Hepatocyte (in vitro differentiated cells): ENCODE measurements at places on chromosomes 13 and 19. TPM values are rescaled to one million over a fixed set of nuclear protein-coding genes. Genes with fewer than 3 reads are reported as not detected.

DNA sequence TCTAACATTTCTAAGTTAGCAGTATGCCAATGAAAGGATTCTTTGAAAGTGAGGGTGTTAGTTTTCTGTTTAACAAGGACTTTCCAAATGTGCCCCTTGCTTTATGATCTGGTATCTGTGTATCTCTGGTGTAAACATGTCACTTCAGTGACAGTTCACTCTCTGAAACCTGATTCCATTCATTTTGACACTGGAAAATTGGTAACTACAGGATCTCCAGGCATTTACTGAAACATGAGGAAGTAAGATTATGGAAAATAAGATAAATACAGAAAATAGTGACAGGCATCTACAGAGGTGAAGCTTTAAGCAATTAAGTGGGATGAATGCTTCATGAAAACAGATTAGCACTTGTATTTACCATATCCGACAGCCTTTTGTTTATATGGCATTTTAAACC is 101.6 kb upstream of the MYO16 start:
- DNase-seq, result no peak

GRCh38 chr13:25571237-25571636 is 199.5 kb downstream of the ATP8A2 start:
- no peak for DNase-seq

DNA sequence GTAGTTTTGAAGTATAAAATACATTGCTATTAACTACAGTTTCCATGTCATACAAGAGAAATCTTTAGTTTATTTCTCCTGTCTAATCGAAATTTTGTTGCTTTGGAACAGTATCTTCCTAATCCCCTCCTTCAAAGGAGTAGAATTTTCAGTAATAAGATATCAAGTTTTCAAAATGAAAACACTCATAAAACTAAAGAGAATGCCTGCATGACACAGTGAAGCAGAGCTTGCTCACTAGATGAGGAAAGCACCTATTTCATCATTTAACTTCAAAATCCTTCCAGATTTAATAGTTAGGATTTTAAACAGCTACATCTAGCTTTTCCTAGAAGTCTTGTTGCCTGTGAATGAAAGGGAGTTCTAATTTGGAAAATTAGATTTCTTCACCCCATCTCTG is 80.8 kb downstream of the TNFSF11 start:
- DNase-seq, result no peak

DNA sequence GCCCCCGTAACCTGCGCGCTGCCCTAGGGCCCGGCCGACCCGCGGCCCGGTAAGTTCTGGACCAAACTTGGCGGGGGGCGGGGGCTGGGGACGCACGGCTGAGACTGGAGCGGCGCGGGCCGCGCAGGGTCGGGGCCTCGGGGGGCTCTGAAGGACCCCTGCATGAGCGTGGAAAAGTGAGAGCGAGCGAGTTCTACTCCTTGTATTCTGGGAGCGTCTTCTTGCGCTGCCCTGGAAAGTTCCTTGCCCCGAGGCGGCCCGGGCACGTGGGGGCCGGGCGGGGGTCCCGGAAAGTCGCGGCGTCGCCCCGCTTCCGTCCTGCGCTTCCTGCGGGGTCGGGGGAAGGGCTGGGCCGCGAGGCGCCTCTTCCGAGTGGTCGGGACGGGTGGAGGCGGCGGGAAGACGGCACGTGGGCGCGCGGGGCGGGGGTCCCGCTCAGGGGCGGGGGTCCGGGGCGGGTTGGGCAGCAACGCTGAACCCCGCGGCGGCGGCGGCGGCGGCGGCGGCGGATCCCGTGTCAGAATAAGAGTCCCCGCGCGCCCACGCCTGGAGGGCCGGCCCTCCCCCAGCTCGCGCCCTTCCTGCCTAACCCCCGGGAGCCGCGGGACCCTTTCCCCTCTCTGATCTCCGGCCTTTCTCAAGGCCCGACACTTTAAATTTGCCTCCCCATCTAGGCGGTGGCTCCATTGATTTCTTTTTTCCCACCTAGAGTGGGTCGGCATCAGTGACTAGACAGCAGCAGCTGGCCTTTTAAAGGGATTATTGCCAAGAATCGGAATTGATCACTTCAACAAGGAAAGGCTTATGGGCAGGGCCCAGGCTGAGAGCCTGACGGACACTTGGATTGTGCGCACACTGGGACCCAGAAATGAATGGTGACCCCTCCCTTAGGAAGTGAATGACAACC is 749 bp downstream of the GATAD2A start:
- DNase-seq, result peak; percentile 75

- DNase-seq, result no peak
Observed at GRCh38 chr19:15727724-15728123, at the start of gene OR10H2. Gene OR10H2, plus strand, starts transcription at chr19:15728024. Its CDS starts 20 bp downstream, at chr19:15728044.

DNA sequence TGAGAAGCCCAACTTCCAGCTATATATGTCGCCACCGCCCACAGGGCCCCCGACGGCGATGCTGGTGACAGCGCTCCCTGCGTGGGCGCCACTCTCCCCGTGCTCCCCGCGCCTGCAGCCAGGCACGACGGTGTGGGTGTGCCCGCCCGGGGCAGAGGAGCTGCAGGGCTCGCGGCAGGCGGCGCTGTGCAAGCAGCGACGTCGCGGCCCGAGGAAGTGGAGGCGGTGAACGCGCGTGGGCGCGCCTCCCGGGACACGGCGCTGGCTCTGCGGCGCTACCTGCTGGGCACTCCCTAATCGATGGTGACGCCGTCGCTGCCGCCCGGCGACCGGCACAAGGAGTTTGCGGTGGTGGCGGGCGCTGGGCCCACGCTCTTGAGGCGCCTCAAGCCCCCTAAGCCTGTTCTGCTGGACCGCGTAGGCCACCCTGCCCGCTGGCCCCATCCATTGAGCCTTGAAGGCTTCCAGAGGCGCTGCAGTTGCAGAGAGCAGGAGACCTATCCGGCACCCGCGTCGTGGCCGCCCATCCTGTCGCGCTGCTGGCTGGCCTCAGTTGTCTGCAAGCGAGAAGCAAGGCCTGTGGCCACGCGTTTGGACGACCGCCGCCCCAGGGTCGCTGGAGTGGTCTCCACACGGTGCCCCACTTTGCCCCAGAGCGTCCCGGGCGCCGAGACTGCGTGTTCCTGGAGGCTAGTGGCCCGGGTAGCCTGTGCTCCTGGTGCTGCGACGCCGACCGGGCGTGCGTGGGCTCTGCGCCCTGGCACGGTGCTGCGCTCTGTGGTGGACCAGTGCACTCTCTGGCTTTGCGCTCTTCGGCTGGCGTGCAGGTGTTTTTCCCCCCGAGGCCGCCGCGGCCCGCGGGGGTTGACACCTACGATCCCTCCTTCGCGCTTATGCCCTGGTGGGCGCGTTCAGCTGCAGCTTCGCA is 23.1 kb downstream of the LRFN3 start:
- peak; percentile 33 for DNase-seq

DNA sequence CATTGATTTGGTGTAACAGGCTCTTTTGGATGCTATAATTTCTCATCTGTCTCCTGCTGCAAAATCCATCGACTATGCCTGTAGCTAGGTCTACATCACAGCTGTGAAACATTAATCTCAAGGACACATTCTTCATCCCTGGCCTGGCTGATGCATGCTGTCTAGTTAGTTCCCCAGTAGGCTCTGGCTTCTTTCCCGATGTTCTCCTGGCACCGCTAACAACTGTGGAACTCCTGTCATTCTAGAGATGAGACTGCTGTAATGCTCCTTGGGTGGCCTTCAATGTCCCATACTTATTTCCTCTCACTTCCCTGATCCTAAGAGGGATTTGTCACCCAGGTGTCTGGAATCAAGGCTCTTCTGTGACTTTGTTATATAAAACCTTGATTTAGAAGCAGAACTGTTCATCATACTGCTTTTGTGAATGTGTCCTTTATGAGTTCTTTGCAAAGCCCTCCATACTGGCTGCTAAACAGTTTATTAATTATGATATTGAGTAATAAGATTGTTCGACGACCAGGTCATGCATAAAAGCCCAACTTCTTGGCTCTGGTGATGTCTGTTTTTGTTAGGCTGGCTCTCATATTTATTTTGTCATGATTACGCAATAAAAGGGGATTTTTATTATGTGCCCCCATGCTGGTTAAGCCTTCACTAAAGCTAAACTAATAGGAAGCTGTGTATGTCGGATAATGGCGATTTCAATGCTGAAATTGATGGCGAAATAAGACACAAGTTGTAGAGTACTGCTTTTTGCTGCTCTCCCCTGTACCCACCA is 227.5 kb downstream of the DCT start:
- DNase-seq, result peak; percentile 8

- DNase-seq, result no peak
Observed at GRCh38 chr13:66926851-66927524, 303.1 kb downstream of the PCDH9 start.

DNA sequence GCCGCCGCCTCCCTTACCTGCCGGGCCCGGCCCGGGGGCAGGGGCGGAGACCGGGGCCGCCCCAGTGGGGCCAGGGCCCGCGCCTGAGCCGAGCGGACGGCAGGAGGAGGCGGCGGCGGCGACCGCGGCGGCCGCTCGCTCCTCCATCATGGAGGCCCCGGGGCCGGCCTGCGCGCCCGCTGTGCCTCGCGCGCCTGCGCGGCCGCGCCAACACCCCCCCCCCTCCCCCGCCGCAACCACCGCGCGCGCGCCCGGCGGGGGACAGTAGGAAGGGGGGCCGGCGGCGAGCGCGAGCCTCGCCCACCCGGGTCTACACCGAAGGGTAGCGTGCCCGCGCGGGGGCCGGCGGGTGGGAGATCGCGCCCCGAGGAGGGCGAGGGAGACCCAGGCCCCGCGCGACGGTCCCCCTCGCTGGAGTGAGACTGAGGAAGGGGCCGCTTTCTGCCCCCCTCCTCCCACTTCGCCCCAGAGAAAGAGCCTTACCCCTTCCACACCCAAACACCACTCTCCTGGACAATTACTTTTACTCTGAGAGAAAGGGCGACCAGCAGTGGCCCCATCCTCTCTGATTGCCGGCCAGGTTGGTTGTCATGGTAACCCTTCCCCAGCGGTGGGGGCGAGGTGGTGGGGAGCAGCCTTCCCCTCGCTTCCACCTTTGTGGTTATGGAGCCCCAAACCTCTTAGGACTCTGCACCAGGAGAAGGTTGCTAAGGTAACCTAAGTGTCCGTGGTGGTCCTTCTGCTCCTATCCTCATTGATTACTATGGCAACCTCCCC is at the start of gene STRN4:
STRN4 (minus strand) TSS at position 170 of the 777 bp plus-strand sequence; CDS start at position 150, 20 bp downstream.
- DNase-seq, result peak; percentile 87

DNA sequence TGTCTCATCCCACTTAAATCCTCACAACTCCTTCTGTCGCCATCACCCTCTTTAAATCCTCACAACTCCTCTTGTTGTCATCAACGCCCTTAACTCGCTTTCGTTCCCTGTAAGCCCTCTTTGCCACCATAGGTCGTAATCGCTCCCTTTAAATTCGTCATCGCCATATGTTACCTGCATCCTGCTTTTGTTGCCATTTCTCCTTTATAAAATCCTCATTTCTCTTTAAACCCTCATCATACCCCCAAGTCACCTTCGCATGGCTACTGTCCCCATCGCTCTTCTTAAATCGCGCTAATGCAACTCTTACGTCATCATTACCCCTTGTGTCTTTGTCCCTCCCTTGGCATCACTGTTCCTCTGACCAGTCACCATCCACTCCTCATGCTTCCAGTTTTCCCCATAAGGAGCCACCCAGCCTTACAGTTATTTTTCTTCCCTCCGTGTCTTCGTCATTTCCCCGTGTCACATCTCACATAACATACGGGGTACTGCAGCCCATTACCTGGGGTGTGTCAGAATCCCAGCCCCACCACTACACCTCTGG is 539 bp downstream of the PLD3 start:
- DNase-seq, result peak; percentile 38

- no peak for DNase-seq
Observed at GRCh38 chr19:19471682-19472081, 43.7 kb downstream of the TSSK6 start.

- peak; percentile 62 for DNase-seq
Observed at GRCh38 chr13:31073859-31074718, 87.6 kb downstream of the HSPH1 start.

GRCh38 chr13:43153436-43154090 is 130.2 kb downstream of the DNAJC15 start:
- DNase-seq, result peak; percentile 35

- no peak for DNase-seq
Observed at GRCh38 chr19:3523361-3524077, 15.5 kb upstream of the TEKTIP1 start.

DNA sequence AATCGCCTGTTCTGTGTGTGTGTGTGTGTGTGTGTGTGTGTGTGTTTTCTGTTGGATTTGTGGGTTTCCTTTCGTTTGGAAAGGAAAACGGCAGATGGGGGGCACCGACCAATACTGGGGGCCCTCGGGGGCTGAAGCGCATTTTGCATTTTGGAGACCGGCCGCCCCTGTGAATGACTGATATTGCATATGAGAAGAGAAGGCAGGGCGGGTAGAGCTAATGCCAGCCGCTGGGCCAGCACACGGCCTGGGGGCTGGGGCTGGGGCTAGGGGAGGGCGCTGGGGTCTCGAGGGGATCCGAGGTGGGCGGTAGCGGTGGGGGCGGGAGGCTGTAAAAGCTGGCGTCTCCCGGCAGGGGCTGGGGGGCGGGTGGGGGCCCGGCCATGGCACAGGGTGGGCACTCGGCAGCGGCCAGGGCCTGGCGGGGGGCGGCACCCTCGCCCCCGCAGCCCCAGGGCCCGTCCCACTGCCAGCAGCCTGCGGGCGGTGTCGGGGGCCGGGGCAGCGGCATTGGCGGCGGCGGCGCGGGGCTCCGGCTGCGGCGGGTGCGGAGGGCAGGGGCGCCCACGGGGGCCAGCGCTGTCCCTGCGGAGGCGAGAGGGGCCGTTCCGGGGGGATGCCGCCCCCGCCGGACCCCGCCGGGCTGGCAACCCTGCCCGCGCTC is 11.2 kb downstream of the ANO8 start:
- no peak for DNase-seq

DNA sequence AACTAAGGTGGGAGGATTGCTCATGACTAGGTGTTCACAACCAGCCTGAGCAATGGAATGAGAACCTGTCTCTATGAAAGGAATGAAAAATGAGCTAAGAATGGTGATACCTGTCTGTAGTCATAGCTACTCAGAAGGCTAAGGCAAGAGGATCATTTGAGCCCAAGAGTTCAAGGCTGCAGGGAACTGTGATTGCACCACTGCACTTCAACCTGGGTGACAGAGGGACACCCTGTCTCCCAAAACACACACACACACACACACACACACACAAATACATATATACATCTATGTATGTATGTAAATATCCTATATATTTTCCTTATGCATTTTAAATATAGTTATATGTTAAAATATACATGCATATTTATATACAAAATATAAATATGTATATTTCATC is 7.4 kb upstream of the ZNF433 start:
- no peak for DNase-seq

- no peak for DNase-seq
Observed at GRCh38 chr13:101412076-101412475, 4.2 kb downstream of the NALCN start.

The NLRP7 gene
- total RNA-seq, result not detected in 2 replicates

The LMTK3 gene
- 2.1 and 3.7 TPM in 2 replicates for total RNA-seq

The UGGT2 gene
- total RNA-seq, result 59.2 and 60.3 TPM in 2 replicates

The FCGBP gene
- total RNA-seq, result 31.2 and 48.2 TPM in 2 replicates

The KRTDAP gene
- total RNA-seq, result 1.6 and 2.7 TPM in 2 replicates

The FGF22 gene
- total RNA-seq, result 0.20 TPM in 1 of 2 replicates, not detected in the other

The WDR87 gene
- total RNA-seq, result not detected in 2 replicates

The PCCA gene
- 19.5 and 28.2 TPM in 2 replicates for total RNA-seq

The CEACAM5 gene
- 2.7 and 11.5 TPM in 2 replicates for total RNA-seq

The FCAR gene
- total RNA-seq, result not detected in 2 replicates

The IL4I1 gene
- total RNA-seq, result 0.12 and 0.60 TPM in 2 replicates
